ENCODE measurements at places on chromosomes 6 and 20.
A peak's percentile ranks its signal among the peaks of the same experiment; 100 is the strongest.

DNA sequence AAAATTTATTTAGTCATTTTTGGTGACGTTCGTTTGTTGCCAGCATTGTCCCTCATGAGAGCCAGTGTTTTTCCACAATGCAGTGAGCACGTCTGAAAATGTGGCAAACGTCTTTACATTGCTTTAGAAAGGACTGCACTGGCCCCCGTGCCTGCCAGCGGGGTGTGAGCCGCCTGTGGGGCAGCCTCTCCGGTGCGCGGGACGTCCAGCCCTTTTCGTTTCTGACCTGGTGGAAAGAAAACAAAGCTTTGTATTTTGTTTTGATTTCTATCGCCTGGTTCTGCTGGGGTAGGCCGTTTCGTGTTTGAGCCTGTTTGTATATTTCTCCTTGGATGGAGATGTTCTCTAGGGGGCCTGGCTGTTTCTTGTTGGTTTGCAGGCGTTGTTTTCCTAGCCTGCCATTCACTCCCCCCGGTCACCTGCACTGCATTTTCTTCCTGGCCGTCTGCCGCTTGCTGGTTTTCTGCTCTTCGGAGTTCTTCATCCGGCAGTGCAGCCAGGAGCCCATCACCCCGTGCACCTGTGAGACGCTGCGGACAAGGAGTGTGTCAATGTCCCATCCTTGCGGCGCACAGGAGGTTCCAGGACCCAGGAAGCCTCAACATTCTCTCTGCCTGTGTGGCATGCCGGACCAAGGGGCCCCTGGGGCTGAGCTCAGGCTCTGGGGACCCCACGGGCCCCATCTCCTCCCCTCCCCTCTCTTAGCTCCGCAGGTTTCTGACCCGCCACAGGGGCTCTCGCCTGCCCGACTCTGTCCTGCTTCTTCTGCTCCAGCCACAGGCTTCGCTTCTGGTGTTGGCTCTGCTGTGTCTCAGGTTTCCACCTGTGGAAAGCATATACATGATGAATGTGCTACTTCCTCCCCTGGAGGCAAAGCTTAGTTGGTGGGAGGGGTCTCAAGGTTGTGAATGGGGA, 100.5 kb downstream of the CDH4 start:
- DNase-seq = no peak

- DNase-seq = no peak
Observed at GRCh38 chr20:52231230-52231746, 39.7 kb upstream of the ZFP64 start.

DNA sequence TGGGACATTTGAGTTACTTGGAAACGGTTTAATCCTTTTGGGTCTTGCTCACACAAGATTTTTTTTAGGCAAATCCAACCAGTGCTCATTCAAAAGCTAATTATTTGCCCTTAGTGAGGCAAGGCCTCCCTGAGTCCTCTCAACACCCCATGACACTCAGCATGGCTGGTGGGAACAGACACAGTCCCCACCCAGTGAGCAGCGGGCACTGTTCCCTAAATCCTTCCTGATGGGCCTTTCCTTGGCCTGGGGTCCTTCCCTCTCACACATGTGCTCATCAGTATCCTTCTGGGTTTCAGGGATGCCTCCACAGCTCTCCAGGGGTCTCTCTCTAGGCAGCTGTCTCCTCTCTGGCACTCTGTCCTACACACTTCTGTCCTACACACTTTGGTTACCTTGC, 28.0 kb downstream of the PLAGL2 start:
- DNase-seq = no peak

GRCh38 chr6:56381801-56382251, 134.4 kb upstream of the COL21A1 start:
- DNase-seq = no peak

GRCh38 chr6:115441651-115442050, 619.0 kb downstream of the FRK start:
- DNase-seq = peak; percentile 2

DNA sequence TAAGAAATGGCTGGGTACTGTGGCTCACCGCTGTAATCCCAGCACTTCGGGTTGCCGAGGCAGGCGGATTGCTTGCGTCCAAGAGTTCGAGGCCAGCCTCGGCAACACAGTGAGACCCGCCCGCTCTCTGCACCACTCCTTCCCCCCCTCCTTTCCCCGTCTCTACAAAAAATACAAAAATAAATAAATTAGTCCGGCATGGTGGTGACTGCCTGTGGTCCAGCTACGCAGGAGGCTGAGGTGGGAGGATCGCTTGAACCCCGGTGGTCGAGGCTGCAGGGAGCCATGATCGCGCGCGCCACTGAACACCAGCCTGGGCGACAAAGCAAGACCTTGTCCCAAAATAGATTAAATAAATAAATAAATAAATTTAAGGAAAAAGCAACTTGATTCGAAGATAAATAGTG, 448 bp upstream of the RNF114 start:
- no peak for DNase-seq

GRCh38 chr20:3111995-3112394, 27.5 kb upstream of the AVP start:
- no peak for DNase-seq

GRCh38 chr20:12217382-12217781, 299.7 kb downstream of the BTBD3 start:
- DNase-seq = no peak

GRCh38 chr6:158572653-158573541, 13.0 kb downstream of the TMEM181 start:
- no peak for DNase-seq

DNA sequence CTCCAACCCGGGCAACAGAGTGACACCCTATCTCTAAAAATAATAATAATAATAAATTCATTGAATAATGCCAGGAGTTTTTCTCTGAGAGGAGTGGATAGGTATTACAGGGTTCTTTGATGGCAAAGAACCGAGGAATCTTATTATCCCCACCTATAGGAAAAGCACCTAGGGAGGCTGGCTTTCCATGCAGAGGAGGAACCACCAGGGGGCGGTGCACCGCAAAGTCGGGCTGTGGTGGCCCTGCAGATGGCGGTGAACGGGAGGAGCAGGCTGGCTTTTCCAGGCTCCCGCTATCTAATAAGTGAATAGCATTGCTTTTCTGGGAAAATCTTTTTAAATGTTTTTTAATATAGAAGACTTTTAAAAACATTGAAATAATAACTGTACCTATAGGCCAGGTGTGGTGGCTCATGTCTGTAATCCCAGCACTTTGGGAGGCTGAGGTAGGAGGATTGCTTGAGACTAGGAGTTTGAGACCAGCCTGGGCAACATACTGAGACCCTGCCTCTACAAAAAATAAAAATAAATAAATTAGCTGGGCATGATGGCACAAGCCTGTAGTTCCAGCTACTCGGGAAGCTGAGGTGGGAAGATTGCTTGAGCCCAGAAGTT, 864.2 kb downstream of the KIF16B start:
- DNase-seq = no peak

DNA sequence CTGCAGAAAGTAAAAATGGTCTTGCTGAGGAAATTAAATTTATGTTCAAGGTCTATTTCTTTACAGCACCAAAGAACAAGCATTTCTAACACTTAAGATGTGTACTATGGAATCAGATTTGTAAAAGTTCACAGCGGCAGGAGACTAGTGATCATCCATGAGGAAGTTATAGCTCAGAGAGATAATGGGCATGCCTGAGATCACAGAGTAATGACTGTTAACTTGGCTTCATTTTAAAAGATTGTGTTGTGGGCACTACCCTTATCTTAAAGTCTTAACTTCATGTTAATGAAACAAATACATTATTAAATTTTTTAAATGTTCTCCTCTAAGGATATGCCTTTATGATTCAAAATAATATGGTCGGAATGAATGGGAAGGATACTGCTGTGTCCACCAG, 168.6 kb downstream of the GMPR start:
- DNase-seq = no peak

- DNase-seq = no peak
Observed at GRCh38 chr6:40845553-40845952, 193.5 kb downstream of the UNC5CL start.

DNA sequence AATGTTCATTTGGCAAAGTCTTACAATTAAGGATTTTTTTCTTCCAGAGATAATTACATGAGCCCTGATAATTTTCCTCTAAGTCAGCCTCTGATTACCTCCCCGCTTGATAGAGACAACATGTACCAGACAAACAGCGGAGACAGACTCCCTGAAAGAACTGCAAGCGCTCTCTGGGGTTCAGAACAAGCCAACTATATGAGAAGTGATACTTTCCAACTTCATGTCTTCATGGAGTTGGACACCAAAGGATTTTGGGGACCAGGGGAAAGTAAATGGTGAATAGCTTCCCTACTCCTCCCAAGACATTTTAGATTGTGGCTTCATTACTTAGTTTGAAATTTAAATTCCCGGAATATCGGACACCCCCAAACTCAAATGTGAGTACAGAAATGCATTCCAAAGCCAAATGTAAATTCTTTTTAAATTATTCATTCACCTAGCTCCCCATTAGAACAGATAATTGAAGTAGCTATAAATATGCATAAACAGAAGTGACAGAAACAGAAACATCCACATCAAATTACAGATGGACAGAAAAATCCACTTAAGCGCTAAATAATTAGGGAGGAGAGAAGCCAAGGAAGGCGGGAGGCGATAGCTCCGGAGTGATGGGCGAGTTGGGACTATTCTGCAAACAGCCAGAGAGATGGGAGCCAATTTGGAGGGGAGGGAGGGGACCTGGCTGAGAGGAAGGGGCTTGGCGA, 129.7 kb upstream of the AKAP12 start:
- DNase-seq = no peak

DNA sequence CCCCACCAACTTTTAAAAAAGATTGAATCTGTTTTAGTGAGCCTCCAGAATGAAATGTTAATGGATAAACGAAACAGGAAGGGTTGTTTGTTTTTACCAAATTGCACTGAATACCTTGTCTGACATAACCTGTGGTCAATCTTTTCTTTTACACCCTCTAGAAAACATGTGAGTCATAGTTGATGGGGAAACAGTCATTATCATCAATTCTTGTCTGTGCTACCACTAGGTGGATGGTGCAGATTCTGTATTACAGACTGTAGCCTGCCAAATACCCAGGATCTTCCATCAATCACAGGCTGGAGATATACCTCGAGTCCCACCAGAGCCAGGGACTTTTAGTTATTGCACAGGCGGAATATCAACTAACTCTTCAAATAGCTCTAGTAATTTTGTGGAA, 29.5 kb upstream of the PKIB start:
- DNase-seq = no peak

DNA sequence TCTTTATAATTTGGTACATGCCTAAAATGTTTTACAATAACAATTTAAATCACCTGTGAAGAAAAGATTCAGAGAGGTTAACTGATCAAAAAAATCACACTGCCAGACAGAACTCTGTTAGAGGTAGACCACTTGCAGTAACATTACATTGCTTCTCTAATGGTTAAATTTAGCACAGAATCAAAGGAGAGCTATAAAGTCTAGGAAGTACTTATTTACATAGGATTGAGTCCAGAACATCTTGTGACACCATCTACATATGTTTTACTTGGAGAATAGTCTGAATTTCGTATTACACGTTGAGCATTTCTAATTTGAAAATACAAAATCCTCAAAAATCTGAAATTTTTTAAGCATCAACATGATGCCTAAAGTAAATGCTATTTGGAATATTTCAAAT, 17.2 kb upstream of the TBC1D20 start:
- DNase-seq = no peak

GRCh38 chr20:53454675-53455276, 138.9 kb downstream of the ZNF217 start:
- DNase-seq = no peak

DNA sequence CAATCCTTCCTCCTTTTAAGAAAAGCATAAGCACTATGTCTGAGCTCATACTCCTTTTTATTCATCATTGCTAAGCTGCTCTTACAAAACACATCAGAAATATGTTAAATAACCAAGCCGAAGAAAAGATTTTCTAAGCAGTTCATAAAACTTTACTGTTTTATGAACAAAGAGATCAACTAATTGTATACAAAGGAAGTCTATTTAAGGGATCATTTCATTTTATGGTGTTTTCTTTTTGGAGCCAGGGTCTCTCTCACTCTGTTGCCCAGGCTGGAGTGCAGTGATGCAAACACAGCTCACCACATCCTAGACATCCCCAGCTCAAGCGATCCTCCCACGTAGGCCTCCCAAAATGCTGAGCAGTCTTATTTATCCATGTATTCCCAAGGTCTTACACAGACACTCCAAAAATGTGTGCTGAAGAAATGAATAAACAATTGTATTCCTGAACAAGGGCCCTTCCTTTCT, 9.3 kb downstream of the NUDT3 start:
- no peak for DNase-seq

DNA sequence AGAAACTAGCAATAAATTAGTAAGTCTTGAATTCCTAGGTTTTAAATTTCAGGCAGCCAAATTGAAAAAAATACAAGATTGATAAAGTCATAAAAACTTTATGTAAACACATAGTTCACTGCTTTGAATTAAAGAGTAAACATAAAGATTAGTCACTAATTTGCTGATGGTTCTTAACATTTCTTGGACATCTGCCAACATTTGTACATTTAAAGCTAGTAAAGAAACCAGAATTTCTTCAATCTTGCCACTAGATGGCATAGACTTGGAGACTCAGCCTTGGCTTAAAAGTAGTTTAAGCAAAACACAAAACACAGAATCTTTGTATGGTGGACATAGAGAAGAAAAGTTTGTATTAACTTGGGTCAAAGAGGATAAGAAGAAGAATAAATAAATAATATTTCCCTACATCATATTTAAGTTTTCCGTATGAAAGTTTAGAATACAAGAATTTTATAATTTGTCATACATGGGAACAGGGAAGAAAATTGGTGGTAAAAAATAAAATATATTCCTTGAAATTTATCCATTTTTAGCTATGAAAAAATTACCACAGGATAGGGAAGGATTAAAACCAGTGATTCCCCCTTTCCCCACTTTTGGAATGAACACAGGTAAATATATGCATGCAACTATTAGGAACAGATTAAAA, 41.7 kb upstream of the FAM135A start:
- DNase-seq = peak; percentile 42

- no peak for DNase-seq
Observed at GRCh38 chr6:2738373-2738979, 12.2 kb downstream of the MYLK4 start.

DNA sequence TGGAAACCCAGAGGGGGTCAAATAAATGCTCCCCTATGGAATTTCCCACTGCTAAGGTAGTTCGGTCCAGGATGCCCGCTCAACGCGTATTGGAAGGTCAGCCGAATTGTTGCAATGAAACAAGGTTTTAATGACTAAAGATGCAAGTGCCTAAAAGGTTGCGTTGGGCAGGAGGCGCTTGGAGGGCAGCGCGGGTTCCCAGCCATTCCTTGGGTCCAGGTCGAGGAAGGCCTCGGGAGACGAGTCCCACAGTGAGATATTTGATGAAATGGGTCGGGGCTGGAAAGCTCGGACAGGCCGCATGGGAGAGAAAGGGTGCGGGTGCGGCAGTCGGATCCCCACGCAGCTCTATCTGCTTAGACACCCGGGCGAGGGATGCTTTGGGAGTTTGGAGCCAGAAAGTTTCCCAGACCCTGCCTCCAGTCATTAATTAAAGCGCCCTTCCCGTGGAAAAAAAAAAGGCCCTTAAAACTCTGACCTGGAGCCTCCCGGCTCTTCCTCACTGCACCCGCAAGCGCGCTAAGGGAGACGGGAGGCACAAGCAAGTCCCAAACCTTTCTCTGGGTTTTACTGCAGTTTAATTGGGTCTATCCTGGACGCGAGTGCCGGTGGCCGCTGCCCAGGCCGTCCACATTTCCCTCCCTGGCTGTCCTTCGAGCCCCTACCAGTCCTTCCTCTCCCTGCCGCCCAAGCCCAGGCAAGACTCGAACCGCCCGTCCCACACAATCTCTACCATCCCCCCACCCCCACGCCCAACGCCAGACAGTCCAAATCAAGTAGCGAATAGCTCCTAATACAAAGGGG, 24.2 kb downstream of the TFAP2A start:
- DNase-seq = no peak

- DNase-seq = no peak
Observed at GRCh38 chr6:155227046-155227445, 36.8 kb upstream of the CLDN20 start.

Data from AG09309 (cell line).